Activated T-helper 1 cell treated with anti-CD3 and anti-CD28 coated beads, Interleukin-12 subunit alpha, Interleukin-12 subunit beta, Interleukin-2, Interleukin-4 antibody, amounts not matched to agents 30 ng/mL and 10 ng/mL and 1 ng/mL, durations not matched to agents 14 hours and 24 hours and 36 hours (primary cell): ENCODE measurements at places on chromosomes 7 and 10.

- no peak for DNase-seq
Measured at GRCh38 chr7:47591655-47592572, 10.0 kb upstream of the TNS3 start.

DNA sequence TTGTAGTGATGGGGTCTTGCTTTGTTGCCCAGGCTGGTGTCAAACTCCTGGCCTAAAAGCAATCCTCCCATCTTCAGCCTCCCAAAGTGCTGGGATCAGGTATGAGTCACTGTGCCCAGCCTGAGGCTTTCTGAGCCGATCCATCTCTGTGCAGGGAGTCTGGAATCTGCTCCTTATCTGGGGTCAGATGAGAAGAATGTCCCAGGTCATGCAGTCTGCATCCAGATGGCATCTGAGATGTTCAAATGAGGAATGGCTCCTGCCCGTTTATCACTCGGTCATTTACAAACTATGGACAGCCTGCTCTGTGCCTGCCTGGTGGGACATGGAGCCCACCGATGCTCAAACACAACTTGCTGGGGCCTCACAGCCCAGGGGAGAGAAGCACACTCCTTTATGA lies 11.1 kb upstream of the SLC18A3 start:
- DNase-seq, result no peak

DNA sequence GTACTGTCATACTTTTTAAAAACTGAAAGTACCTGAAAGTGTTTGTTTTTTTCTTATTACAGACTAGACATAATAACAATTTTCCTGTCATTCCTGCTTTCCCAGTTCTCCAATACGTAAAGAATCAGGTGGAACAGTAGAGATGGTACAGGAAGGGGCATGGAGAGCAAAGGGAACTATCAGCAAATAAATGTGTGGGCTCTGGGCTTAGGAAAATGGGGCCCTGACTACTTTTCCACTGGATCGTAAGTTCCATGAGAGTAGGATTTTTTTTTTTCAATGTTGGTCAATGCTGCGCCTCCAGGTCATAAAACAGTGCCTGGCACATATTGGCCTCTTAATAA lies 15.2 kb upstream of the FAS start:
- DNase-seq, result no peak

DNA sequence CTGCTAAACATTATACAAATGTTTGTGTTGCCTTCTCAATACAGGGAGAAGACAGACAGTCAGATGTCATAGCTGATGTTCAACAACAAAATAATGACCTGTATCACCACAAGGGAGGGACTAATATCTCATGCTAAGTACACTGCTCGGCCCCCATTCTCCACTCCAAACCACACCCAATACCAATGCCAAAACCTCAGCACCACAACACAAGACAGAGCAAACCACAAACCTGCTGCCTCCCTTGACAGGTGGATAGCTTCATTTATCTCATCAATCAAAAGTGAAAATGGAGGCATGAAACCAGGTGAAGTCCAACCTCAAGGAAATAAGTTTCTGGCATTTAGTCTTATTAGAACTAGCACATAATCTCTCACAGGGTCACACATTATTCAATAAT lies 109.5 kb downstream of the PARD3 start:
- DNase-seq, result no peak

GRCh38 chr7:79451580-79451979 lies 1.9 kb downstream of the MAGI2 start:
- DNase-seq, result no peak

- DNase-seq, result no peak
Measured at GRCh38 chr10:84314275-84314674, 14.1 kb upstream of the CCSER2 start.

- DNase-seq, result peak; percentile 2
Measured at GRCh38 chr10:104925232-104925851, 284.3 kb downstream of the SORCS3 start.

DNA sequence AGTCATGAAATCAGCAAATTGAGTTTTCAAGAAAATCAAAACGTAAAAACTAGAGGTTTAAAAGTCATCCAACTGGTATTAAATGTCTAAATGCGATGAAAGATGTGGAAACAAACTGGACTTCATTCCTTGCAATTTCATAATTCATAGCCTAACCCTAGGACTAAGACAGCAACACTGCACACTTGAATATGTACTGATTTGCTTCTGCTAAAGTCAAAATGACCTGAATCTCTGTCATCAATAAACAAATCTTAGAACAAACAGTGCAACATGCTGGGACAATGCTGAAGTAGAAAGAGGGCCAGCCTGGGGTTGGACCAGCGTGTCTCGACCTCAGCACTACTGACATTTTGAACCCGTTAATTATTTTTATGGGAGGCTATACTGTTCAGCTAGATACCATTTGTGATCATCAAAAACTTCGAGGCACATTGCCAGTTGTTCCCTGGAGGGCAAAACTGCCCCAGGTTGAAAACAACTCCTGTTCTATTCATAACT lies 47.1 kb downstream of the MYOF start:
- DNase-seq, result no peak

- DNase-seq, result peak; percentile 17
Measured at GRCh38 chr10:137031-137430, 1.8 kb downstream of the ZMYND11 start.

GRCh38 chr10:76009531-76009930 lies 578.1 kb downstream of the LRMDA start:
- DNase-seq, result no peak

GRCh38 chr7:40105879-40106473 lies 28.4 kb downstream of the MPLKIP start:
- no peak for DNase-seq

- no peak for DNase-seq
Measured at GRCh38 chr7:138167869-138168296, 91.6 kb downstream of the AKR1D1 start.

DNA sequence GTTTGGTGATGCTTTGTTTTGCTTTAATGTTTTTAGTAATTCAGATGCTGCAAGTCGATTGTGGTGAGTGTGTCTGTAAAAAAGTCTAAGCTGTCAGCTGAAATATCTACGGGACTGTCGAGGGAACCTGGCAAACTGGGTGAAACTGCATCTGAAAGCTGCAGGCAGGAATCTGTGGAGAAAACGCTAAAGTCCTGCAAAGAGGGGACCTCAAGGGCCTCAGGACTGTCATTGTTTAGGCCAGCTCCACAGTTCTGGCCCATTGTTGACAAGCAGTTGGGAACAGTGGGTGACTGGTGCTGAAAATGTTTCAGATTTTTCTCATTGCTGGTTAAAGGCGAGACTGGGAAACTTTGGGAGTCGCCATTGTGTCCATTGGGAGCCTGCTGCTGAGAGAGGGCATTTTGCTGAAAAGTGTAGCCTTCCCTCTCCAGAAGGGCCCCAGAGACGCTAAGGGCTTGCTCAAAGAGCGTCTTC lies 1.8 kb downstream of the HOXA2 start:
- DNase-seq, result no peak

DNA sequence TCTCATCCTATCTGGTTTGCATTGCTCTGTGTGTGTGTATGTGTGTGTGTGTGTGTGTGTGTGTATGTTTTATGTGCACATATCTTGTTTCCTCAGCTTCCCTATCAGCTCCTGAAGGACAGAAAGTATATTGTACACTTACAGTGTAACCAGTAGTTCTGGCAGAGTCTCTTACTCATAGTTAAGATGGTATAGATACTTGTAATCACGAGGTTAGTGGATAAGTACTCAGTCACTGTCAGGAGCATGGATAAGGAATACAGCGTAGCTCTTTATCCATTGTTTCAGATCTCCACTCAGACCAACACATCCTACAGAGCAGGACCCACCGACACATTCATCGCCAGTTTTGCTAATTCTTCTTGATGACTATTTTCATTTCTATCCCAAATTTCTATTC lies 275.0 kb downstream of the TSPAN12 start:
- no peak for DNase-seq

GRCh38 chr7:9945131-9945530 lies 1028.5 kb upstream of the PHF14 start:
- DNase-seq, result no peak

- DNase-seq, result no peak
Measured at GRCh38 chr10:5959581-5960069, 17.7 kb downstream of the IL15RA start.

DNA sequence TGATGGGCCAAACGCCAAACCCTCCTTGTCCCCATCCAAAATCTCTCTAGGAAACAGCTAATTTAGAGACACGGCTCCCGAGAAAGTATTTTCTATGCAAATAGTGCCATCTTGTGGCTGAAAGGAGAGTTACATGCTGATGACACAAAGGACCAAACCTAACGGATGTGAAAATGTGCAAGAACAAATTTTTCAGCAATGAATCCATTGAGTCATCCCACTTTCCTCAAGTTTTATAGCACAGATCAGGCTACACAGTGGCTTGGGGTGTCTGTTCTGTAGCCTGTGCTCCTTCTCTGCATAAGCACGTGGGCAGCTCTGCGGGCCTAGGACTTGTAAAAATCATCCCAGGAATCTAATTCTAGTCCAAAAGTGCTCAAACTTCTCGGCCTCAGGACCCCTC lies 154.8 kb upstream of the PRR15 start:
- DNase-seq, result peak; percentile 31

DNA sequence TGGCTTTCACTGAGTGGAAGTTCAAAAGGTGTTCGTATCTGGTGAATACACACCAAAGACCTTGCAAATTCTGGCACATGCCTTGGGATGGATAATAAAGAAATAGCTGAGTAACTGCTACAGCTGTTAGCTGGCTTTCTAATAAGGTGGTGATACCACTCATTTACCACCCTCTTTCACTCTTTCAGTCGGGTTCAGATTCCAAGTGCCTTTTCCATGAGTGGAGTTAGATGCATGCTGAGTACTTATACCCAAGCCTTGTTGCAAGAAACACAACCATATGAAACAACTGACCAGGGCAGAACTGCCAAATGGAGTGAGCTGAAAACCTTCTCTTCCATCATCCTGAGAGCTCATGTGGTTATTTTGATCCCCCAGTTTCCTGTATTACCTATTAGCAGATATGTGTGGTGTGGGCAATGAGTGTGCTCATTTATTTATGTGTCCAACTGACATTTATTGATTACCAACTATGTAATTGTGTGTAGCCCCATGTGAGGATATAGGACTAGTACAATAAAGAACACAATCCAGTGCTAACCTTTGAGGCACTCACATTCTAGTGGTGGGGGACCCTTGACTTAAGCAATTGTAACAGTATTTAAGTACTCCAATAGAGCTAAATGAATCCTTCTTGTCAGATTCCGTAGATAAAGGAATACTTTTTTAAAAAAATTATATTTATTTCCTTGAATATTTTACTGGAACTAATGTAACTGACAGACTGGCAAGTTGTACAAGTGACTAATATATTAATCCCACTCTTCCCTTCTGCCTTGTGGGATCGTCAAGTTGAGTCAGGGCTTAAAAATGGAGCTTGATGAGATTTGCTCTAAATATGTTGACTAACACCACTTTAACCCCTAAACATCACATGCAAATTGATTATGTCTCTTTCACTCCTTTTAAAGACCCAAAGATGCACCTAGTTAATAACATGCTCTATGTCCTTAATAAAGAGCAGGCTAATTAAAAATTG lies 124.7 kb downstream of the ARID5B start:
- DNase-seq, result no peak

DNA sequence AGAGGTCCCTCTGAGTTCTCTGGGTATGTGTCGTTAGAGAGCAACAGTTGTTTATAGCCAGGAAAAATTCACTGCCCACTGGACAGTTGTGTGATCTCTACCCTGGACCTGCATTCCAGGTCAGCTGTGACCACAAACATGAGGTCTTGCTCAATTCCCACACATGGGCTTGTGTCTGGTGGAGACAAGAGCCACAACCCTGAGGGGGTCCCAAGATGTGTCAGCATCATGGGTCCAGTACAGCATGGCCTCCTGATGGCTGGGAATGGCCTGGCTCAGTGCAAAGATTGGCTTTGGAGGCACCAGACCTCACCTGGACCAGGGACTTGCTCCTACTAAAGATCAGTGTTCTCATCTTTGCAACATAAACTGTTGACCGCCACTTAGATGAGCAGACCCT lies 751.6 kb downstream of the GRID1 start:
- no peak for DNase-seq

GRCh38 chr10:65720901-65721300 lies 1204.9 kb upstream of the LRRTM3 start:
- DNase-seq, result no peak

GRCh38 chr7:110573862-110574528 lies 516.9 kb upstream of the LRRN3 start:
- no peak for DNase-seq

DNA sequence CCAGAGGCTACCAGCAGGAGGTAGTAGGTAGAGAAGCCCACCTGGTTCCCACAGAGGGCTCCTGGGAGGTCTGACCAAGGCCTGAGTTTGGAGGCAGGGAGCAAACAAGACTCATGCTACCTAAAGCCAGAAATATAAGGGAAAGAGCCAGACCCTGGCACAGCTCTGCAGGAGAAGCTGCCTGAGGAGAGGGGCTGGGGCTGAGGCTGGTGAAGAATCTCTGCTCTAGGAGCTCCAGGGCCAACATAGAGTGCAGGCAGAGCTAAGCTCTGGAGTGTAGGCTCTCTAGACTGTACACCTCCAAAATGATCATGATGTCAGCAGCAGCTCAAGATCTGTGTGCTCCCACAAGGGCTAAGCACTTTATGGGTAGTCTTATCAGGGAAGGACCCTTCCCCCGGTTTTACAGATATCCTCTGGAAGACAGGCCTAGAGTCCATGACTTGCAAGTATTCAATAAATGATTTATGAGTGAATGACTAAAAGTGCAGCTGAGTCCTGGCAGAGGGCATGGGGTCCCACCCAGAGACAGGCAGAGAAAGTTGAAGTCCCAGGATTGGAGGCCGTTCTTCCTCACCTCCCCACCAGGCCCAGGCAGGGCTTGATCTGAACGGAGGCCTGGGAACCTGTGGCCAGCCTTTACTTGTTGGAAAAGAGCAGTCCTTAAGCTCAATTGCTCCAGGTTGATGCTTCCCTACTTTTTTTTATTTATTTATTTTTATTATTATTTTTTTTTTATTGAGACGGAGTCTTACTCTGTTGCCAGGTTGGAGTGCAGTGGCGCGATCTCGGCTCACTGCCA lies 71.5 kb upstream of the LRRC4 start:
- DNase-seq, result no peak

DNA sequence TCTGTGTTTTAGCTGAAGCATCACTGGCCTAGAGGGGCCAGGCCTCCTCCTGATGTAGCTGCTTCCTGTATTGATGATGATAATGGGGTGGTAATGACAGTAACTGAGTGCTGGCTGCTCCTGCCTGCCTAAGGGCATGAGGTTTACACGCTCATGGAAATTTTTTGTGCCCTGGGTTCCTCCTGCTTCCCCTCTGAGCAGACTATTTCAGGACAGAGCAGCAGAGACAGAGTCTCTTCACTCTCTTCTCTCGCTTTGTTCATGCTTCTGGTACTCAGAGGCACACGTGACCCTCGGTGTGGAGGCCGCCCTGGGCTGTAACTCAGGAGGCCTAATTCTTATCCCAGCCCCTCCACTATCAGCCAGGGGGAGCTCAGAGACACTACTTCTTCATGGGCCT lies 27.9 kb downstream of the LRRC20 start:
- no peak for DNase-seq

GRCh38 chr10:11118686-11119085 lies 101.0 kb downstream of the CELF2 start:
- DNase-seq, result no peak

GRCh38 chr7:2717293-2718261 lies 29.6 kb downstream of the AMZ1 start:
- no peak for DNase-seq
